AG04450 (cell line): ENCODE measurements at places on chromosomes 2 and 18.

DNA sequence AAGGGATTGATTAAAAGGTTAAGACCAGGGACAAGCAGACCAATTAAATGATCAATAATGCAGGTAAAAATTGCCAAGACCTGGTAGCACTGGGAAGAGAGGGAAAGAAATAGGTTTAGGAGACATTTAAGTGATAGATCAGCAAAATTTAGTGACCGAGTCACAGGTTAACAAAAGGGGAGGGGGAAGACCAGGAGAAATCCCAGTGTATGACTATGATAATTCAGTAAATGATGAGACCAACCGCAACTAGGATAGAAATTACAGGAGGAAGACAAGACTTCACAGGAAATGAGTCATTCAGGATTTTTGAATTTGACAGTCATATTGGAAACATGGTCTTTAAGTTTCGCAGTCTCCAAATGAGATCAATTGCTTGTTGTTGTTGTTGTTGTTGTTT lies 62.9 kb downstream of the COBLL1 start:
- DNase-seq, result no peak

GRCh38 chr2:221235941-221236340 lies 336.2 kb downstream of the EPHA4 start:
- no peak for DNase-seq

GRCh38 chr18:79687806-79688205 lies 8.2 kb downstream of the CTDP1 start:
- no peak for DNase-seq

DNA sequence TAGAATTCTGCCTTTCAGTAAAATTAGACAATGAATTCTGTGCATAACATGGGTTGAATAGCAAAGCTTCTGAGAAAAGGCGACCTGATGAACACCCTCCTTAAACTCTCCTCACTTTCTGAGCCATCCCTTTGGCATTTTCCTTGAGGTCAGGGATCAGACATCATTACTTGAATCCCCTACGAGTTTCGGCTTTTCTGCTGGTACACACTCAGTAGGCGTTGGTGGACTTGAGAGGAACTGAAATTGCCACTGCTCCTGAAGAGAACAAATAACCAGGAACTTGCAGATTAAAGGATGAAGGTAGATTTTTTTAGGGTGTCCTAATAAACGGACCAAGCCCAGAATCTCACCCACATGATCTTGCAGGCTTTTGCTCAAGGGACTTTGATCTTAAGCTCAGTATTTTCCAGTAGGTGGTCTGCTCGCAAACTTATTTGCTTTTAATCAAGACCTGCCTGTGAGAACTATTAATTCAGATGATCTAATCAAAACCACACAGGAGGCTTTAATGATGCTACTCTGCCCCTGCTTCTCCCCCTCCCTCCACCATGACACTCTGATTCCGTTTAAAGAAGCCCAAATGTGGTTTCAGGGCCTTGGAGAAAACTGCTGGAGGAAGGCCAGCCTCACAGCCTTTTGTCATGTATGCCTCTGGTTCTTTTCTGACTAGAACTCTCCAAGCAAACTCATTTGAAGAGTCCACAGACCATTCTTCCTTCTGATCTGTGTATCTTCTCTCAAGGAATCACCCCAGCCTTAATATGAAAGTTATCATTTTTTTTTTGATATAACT lies 124.9 kb downstream of the PRKCE start:
- no peak for DNase-seq

- no peak for DNase-seq
Observed at GRCh38 chr2:230976671-230977171, 19.2 kb upstream of the SPATA3 start.

DNA sequence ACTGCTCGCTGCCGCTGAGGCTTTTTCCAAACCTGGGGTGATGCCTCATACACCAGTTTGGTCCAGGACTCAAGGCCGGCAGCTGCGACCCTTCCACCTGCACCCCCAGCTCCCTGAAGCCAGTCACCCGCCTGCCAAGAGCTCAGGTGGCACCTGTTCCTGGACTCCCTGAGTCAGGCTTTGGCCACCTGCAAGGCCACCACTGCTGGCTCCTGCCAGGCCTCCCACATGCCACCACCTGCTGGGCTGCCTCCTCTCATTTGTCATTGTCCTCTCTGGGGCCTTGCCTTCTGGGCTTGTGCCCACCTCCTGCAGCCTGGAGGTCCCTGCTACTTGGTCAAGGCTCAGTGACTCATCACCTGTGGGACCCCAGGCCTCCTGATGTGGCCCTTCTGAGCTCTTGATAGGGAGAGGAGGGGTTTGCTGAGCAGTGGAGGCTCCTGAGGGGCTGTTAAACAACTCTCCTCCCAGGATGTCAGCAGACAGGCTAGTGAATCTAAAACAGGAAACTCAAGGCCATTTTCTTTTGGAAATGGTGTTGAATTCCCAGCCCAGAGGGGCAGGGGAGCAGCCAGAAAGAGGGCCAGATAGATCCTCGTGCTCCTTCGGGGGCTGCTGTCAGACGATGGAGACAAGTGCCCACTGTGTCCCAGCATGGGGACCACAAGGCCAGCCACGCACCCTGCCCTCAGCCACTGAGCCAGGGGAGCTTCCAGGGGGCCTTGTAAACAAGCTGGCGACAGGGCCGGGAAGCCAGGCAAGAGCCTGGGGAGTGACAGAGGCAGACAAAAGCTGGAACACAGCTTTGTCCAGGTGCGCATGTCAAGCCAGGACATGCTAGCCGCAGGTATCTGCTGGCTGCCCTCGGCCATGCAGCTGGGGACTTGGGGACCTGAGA lies 416.8 kb downstream of the LRATD1 start:
- DNase-seq, result no peak

- DNase-seq, result no peak
Observed at GRCh38 chr2:84065857-84066256, 393.2 kb downstream of the SUCLG1 start.

GRCh38 chr2:187429989-187430388 lies 18.1 kb downstream of the CALCRL start:
- DNase-seq, result no peak

DNA sequence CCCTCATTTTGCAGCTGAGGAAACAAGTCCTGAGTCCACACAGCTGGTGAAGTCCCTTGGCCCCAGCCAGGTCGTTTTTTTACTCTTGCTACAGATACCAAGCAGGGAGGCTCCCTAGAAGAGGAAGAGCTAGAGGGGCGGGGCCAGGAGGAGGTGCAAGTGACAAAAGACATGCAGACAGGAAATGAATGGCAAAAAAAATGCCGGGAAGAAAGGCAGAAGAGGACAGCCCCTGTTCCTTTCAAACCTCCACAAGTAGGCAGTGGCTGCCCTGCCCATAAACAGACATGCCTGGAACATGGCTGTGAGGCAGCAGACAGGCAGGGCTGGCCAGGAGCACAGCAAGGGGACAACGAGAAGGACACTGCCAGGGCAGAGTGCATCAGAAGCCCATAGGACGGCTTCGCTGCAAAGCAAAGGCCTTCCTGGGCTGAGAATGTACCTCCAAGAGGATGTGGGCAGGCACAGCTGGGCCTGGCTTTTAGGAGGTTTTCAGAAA lies 108.7 kb downstream of the ZBTB7C start:
- no peak for DNase-seq

DNA sequence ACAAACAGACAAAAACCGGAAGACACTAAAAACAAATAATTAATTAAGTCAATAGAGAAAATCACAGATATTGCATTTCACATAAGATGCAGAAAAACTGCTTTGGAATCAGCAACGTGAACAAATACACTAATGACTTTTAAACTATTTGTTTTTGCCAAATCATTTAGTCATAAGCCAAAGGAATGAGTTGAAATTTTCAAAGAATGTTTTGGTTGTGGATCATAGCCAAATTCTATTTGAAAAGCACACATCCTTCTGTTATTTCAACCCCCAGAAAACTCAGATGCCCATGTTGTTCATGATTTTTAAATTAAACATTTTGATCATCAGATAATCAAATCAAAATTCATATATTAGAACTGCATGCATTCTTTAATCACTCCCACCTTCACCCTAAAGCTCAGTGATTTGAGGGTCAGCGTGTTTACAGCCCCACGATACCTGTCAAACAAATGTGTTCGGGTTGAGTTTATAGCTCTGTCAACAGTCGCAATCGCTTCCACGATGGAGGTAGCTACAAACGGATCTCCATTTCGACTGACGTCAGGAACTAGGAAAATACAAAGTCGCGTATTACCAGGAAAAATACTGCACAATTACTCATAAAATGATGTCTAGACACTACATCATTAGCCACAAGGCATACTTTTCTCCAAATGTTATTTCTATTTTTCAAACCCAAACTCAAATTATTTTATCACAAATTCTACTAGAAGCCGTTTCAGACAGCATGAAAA lies 90.2 kb downstream of the PXDN start:
- peak; percentile 54 for DNase-seq

- DNase-seq, result no peak
Observed at GRCh38 chr18:23890589-23890988, 124.0 kb upstream of the TTC39C start.

GRCh38 chr2:143468341-143468888 lies 339.2 kb downstream of the ARHGAP15 start:
- no peak for DNase-seq

- no peak for DNase-seq
Observed at GRCh38 chr2:27431395-27431794, 3.0 kb downstream of the NRBP1 start.

DNA sequence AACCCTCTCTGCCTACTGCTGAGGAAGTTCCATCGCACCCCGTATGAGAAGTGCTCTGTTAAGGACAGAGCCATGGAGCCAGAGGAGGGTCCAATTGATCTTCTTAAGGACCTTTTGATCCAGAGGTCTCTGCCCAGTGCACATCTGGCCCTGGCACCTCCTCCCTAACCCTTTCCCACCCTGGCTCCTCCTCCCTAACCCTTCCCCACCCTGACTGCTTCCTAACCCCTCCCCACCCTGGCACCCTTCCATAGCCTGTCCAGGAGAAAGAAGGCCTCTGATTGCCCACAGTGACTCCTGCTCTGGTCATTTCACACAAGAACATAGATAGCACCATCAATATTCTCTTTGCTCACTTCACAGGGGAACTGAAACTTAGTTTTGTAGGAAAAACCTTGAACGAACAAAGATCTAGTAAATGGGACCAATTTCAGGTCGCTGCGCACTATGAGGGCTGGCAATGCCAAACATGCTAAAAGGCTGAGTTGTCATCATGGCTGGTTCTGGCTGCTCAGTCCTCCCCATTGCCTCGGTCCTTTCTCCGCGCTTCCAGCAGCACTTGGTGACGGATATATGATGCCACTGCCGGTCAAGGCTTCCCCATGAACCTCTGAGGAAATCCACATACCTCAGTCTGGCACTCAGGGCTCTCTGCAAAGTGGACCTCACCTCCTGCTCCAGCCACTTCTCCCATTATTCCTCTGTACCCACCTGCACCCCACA lies 49.2 kb downstream of the PKDCC start:
- DNase-seq, result no peak

GRCh38 chr2:144801766-144802165 lies 281.8 kb upstream of the ZEB2 start:
- peak; percentile 34 for DNase-seq

DNA sequence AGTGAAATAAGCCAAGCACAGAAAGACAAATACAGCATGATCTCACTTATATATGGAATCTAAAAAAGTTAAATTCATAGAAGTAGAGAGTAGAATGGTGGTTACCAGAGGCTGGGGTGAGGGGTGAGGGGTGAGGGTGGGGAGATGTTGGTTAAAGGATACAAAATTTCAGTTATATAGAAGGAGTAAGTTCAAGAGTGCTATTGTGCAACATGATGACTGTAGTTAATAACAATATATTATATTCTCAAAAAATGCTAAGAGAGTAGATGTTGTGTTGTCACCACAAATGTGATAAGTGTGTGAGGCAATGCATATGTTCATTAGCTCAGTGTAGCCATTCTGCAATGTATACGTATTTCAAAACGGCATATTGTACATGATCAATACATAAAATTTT lies 26.4 kb upstream of the GULP1 start:
- no peak for DNase-seq

DNA sequence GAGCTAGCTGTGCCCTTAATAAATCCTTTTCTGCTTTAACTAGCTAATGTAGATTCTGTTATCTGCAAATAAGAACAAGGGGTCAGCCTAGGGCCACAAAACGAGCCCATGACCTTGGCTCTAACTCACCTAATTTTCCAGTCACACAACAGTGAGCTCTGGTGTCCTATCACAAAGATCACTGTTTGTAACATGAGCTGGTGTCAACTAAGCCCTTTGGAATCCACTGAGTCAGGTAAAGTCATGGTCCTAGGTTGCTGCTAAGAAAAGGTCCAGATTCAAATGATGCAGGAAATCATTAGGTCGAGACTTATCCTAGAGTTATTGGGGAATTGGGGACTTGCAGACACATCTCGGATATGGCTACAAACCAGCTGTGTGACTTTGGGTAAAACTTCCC lies 49.9 kb downstream of the ST8SIA5 start:
- no peak for DNase-seq

GRCh38 chr2:20758997-20759396 lies 63.9 kb downstream of the LDAH start:
- no peak for DNase-seq

DNA sequence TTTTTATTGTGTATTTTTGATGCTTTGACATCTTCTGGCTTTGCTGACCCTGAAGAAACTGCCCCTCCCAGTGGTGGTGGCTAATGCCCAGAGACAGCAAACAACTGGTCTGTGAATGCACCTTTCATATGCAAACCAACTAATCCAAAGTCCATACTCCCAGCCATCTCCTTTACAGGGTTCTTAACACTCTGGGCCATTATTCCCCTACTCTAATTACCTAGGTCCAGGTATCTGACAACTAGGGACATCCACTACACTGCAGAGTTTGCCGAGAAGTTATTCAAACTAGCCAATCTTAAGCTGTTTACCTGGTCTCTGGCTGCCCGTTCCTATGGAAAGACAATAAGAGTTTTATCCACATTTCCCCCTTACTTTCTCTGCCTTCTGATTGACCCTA lies 73.6 kb downstream of the FSHR start:
- no peak for DNase-seq

DNA sequence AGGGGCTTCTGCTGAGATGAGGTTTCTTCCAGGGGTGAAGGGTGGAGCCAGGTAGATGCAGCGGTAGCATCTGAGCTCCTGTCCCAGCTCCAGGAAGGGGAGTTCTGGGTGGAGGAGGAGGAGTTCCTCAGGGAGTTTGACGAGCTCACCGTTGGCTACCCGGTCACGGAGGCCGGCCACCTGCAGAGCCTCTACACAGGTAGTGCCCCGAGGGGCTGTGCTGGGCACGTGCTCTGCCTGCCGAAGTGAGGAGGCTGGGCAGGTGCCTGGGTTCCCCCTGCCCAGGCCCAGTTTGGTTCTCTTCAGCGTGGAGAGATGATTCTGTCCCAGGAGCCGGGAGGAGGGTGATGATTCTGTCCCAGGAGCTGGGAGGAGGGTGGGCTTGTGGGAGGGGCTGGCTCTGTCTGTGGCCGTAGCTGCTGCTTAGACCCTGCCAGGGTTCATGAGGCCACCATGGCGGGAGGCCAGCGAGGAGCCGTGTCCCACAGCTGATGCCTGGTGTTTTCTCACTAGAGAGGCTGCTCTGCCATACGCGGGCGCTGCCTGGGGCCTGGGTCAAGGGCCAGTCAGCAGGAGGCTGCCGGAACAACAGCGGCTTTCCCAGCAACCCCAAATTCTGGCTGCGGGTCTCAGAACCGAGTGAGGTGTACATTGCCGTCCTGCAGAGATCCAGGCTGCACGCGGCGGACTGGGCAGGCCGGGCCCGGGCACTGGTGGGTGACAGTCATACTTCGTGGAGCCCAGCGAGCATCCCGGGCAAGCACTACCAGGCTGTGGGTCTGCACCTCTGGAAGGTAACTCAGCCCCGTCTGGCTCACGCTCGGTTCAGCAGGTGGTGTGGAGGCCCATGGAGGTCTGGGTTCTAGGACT lies 8.2 kb downstream of the CAPN10 start:
- no peak for DNase-seq

GRCh38 chr2:72057308-72057707 lies 90.4 kb downstream of the CYP26B1 start:
- no peak for DNase-seq

GRCh38 chr18:79560042-79560860 lies 119.4 kb upstream of the CTDP1 start:
- DNase-seq, result no peak
